Kidney (tissue), 22 donors: ENCODE measurements at places on chromosomes 5 and 9. TPM values are rescaled to one million over a fixed set of nuclear protein-coding genes. Genes with fewer than 3 reads are reported as not detected.
A peak's percentile ranks its signal among the peaks of the same experiment; 100 is the strongest.

GRCh38 chr5:141875795-141876627, 2.2 kb downstream of the PCDH1 start:
- no peaks in the 10 kb centered on the region for H3K4me1 ChIP-seq
- H3K36me3 ChIP-seq = peaks cover 3% of the 10 kb centered on the region
- peaks cover 25% of the 10 kb centered on the region for H3K27me3 ChIP-seq

DNA sequence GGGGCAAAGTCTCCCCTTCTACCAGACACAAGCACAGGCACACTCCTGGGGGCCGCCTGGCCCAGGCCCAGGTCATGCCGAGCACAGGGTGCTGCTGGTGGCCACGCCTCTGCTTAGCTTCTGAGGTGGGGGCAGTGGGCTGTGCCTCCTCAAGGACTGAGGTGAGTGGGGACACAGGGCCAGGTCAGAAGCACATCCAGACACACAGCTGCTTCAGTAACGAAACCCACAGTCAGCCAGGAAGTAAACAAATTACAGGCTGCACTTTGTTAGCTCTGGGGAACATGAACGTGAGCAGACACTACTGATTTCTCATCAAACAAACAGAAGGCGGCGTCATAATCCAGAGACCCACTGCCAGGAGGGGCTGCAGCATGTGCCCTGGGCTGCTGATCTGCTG, 192.4 kb downstream of the HSPA4 start:
- DNase-seq = no peak
- H3K4me1 ChIP-seq = no peaks in the 10 kb centered on the region
- H3K4me3 ChIP-seq = no peak overlapping the region
- no peaks in the 10 kb centered on the region for H3K27me3 ChIP-seq

- no peaks in the 10 kb centered on the region for H3K4me1 ChIP-seq
- no peak for DNase-seq
- H3K27me3 ChIP-seq = no peaks in the 10 kb centered on the region
- H3K36me3 ChIP-seq = peaks cover 10% of the 10 kb centered on the region
- no peak overlapping the region for H3K4me3 ChIP-seq
- no peak overlapping the region for H3K27ac ChIP-seq
These were observed 330.8 kb upstream of the RFX3 start for GRCh38 chr9:3856592-3856991.

- no peak overlapping the region for H3K27ac ChIP-seq
- no peaks in the 10 kb centered on the region for H3K27me3 ChIP-seq
- DNase-seq = no peak
- H3K4me3 ChIP-seq = no peak overlapping the region
These were observed 31.5 kb downstream of the MED27 start for GRCh38 chr9:132048201-132048600.

- H3K27me3 ChIP-seq = no peaks in the 10 kb centered on the region
- no peak for DNase-seq
- no peak overlapping the region for H3K27ac ChIP-seq
- no peaks in the 10 kb centered on the region for H3K36me3 ChIP-seq
- H3K4me1 ChIP-seq = peaks cover 3% of the 10 kb centered on the region
These were observed 48.2 kb downstream of the OXCT1 start for GRCh38 chr5:41822036-41822435.

The MLANA gene
- not detected for total RNA-seq

DNA sequence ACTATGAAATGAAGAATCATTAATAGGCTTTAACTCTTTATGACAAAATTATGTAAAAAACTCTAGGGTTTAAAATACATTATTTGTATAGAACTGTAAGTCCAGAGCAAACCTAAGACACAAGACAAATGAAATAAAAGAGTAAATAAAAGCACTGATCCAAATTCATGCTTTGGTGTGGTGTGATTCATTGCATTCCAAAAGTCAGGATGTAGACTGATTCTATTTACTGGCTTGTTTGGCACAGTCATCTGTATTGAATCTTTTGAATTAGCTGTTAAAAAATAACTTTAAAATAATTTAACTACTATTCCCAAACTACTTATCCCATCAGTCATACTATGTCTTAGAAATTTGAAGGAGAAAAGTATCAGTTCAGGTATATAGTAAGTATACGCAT, 31.1 kb downstream of the IL4 start:
- no peaks in the 10 kb centered on the region for H3K4me1 ChIP-seq
- no peak for DNase-seq
- no peaks in the 10 kb centered on the region for H3K27me3 ChIP-seq
- H3K27ac ChIP-seq = no peak overlapping the region

DNA sequence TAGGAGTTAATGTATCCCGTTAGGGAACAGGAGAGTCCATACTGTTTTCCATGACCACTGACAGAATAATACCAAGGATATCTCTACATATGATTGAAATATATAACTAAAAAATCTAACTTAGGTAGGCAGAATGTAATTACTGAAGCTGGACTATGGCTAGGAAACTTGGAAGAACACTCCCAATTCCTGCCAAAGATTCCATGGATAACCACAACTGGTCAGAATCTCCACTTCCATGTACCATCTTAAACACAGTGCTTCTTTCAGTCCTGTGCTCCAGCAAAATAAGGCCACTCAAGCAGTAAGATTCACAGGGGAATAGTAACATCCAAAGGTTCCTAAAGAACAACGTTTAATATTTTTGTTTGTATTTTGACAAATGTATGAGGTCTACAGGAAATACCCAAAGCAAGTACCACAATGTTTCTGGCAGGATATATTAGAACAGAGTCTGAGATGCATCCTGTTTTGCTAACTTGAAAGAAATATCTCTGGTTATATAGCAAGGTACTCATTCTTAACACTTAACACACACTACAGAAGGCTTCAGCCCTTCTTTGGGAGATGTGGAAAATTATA, 295.0 kb downstream of the ADAMTS6 start:
- no peaks in the 10 kb centered on the region for H3K4me1 ChIP-seq
- no peak overlapping the region for H3K27ac ChIP-seq
- DNase-seq = no peak
- H3K36me3 ChIP-seq = no peaks in the 10 kb centered on the region
- no peaks in the 10 kb centered on the region for H3K27me3 ChIP-seq

DNA sequence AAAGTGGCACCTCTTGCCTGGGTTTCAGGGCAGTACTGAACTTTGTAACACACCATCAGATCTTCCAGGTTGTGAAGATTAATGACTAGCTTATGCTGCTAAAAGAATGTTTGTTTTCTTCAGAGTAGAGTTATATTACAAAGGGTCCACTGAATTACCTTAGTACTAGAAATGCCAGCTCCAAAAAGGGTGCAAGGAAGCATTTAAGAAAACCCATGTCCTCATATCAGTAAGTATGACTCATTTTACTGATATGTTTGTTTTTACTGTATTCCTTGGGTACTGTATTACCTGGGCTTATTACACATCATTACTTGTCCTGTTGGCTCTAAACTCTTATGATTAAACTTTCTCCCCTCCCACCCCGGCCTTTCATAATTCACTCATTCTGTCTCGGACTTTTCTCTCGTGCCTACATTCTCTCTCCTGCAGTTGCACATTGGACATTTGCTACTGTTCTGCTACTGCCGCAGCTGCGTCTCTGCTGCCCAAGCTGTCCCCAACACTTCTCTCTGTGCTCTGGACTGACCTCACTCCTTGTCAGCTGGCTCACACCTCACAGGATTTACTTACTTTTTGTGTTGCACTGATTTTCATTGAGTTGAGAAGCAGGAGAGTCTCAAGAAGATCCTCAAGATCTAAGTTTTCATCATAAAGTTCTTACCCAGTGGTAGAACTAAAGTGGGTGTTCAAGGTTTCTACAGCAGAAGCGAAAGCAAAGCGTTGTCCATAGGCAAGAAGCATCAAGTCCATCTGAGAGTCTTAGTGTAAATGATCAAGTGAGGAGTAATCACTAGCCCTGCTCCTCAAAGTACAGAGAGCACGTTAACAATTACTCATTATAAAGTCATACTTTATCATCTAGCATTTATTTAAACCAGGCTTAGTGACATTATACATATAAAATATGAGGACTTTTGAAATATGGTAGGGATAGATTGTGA, 53.2 kb upstream of the C9orf72 start:
- H3K27me3 ChIP-seq = no peaks in the 10 kb centered on the region
- H3K27ac ChIP-seq = no peak overlapping the region
- H3K4me1 ChIP-seq = peaks cover 3% of the 10 kb centered on the region
- DNase-seq = no peak
- H3K36me3 ChIP-seq = no peaks in the 10 kb centered on the region
- H3K4me3 ChIP-seq = no peak overlapping the region

The IFNA2 gene
- total RNA-seq = not detected

GRCh38 chr5:177474846-177475562, 1.6 kb upstream of the DBN1 start:
- H3K27me3 ChIP-seq = no peaks in the 10 kb centered on the region
- no peak for DNase-seq
- H3K27ac ChIP-seq = no peak overlapping the region
- no peaks in the 10 kb centered on the region for H3K36me3 ChIP-seq
- H3K4me1 ChIP-seq = peaks cover 15% of the 10 kb centered on the region

DNA sequence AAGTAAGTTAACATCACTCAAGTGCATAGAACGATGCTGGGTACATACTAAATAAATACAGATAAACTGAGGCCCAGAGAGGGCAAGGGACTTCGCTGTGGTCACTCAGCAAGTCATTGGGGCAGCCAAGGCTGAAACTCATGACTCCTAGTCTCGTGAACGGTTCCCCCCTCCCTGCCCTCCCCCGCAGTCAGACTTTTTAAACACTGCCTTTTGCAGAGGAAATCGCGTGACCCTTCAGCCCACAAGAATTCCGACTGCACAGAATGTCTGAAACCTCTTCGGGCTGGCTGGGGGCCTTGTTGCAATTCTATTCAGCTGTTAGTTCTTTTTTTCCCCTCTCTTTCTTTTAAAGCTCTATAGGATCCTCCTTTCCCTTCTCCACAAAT, 28.1 kb downstream of the NEK6 start:
- peak; percentile 73 for DNase-seq
- H3K4me3 ChIP-seq = no peak overlapping the region
- H3K27ac ChIP-seq = peak overlapping the region; percentile 89

DNA sequence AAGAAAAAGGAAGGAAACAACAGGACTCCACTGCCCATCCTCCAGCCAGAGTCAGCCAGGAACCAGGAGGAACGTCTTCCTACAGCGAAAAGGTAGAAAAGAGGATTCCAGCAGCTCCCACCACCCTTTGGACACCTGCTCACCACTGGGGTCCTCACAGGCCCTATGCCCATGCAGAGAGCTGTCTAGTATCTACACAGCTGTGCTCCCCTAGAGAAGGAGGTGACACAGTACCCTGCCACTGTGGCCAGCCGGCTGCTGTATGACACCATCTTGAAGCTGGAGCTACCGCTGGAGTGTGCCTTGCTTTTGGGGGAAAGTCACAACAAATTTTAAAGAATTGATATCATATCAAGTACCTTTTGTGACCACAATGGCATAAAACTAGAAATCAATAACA, 92.6 kb downstream of the GTF3C4 start:
- no peak overlapping the region for H3K4me3 ChIP-seq
- no peaks in the 10 kb centered on the region for H3K4me1 ChIP-seq
- no peaks in the 10 kb centered on the region for H3K27me3 ChIP-seq
- no peaks in the 10 kb centered on the region for H3K36me3 ChIP-seq

DNA sequence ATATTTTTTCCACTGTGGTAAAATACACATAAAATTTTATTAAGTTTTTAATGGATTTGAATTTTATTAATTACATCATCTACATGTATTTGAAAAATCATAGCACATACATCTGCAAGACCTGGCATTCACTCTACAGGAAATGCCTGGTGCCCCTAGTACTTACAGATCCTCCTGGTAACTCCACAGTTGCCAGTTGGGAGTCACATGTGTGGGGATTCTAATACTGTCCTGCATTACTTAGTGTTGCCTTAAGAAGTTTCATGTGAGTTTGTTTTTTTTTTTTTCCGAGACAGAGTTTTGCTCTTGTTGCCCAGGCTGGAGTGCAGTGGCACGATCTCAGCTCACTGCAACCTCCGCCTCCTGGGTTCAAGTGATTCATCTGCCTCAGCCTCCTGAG, 18.1 kb downstream of the KDM3B start:
- H3K27ac ChIP-seq = no peak overlapping the region
- no peaks in the 10 kb centered on the region for H3K4me1 ChIP-seq
- no peak overlapping the region for H3K4me3 ChIP-seq
- DNase-seq = no peak

DNA sequence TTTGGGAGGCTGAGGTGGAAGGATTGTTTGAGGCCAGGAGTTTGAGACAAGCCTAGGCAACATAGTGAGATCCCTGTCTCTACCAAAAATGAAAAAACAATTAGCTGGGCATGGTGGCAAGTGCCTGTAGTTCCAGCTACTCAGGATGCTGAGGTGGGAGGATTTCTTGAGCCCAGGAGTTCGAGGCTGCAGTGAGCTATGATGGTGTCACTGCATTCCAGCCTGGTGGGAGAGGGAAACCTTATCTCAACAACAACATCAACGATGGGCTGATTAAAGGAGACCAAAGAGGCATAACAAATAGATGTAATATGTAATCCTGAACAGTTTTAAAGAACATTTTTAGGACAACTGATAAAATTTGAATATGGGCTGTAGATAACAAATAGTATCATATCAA, 34.2 kb upstream of the PANK3 start:
- H3K36me3 ChIP-seq = no peaks in the 10 kb centered on the region
- no peak overlapping the region for H3K4me3 ChIP-seq
- DNase-seq = no peak
- H3K27ac ChIP-seq = no peak overlapping the region

DNA sequence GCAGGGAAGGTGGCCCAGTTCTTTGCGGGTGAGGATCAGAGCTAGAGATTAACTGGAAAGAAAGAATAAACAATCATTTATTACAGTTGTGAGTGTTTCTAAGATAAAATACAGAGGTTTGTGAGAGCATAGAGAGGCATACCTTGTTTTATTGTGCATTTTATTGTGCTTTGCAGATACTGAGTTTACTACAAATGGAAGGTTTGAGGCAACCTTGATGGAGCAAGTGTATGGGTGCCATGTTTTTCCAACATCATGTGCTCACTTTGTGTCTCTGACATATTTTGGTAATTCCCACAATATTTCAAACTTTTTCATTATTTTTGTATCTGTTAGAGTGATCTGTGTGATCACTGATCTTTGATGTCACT, 715 bp upstream of the C5orf34 start:
- DNase-seq = no peak
- H3K36me3 ChIP-seq = no peaks in the 10 kb centered on the region
- H3K4me1 ChIP-seq = no peaks in the 10 kb centered on the region

GRCh38 chr5:157162919-157163510, 3.0 kb downstream of the GARIN3 start:
- no peaks in the 10 kb centered on the region for H3K27me3 ChIP-seq
- no peak for DNase-seq
- no peak overlapping the region for H3K27ac ChIP-seq
- no peak overlapping the region for H3K4me3 ChIP-seq

- H3K27ac ChIP-seq = no peak overlapping the region
- no peak for DNase-seq
- no peak overlapping the region for H3K4me3 ChIP-seq
- H3K27me3 ChIP-seq = no peaks in the 10 kb centered on the region
- no peaks in the 10 kb centered on the region for H3K36me3 ChIP-seq
- H3K4me1 ChIP-seq = peaks cover 2% of the 10 kb centered on the region
These were observed 179.5 kb downstream of the TRIO start for GRCh38 chr5:14322437-14323187.
